K562 (cell line): ENCODE measurements at places on chromosomes 16 and 17.

DNA sequence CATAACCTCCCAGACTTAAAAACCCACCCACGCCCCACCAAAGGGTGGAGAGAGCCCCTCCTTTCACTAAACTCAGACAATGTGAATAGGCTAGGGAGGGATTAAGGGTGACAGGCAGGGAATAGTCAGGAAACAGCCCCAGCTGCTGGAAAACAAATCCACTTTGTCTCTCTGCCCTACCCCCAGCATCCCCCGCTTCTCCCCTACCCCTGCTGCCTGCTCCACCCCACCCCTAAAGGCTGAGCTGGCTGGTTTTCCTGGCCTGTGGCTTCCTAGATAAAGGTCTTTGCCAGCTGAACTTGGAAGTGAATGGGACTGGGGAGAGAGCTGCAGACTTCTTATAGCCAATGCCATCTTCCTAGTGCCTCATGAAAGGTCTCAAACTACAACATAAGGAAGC, 15.0 kb downstream of the CAVIN1 start:
- DNase-seq, result no peak
- H3K27me3 ChIP-seq, result no peaks in the 10 kb centered on the region
- peaks cover 33% of the 10 kb centered on the region for H3K4me1 ChIP-seq
- H3K27ac ChIP-seq, result peak overlapping the region; percentile 50; the same call in 2 of the 3 replicates
- no peak overlapping the region for H3K4me3 ChIP-seq

DNA sequence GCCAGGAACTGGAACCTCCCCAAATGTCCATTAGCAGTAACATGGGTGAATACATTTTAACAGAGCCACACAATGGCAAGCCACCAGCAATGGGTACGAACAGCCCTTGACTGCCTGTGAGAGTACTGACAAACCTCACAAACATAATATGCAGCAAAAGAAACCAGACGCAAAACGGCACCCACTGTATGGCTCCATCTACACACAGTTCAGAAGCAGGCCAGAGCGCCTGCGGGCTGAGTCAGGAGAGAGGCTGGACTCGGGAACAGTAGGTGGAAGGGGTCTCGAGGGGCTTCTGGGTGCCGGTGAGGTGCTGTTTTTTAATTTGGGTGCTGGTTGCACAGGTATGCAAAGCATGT, 77.4 kb upstream of the TOB1 start:
- H3K4me1 ChIP-seq, result peaks cover 84% of the 10 kb centered on the region
- no peak for DNase-seq
- H3K4me3 ChIP-seq, result peak overlapping the region; percentile 44; the same call in 1 of the 2 replicates
- peak overlapping the region; percentile 93 for H3K27ac ChIP-seq
- H3K36me3 ChIP-seq, result no peaks in the 10 kb centered on the region

DNA sequence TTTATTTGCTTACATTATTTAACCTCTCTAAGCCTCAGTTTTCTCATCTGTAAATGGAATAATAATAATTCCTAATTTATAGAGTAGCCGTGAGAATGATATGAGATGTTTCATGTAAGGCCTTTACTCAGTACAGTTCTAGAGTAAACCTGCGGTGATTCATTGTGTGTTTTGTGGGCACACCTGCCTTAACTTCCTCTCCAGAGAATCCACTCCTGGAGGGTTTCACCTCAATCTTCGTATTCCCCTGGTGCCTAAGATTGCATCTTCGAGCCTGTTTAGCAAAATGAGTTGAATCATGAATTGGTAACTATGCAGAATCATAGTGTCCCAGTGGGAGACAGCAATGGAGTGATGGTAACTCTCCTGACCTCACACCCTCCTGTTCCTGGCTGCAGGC, 52.3 kb downstream of the DNAH2 start:
- H3K36me3 ChIP-seq, result no peaks in the 10 kb centered on the region
- no peak overlapping the region for H3K4me3 ChIP-seq
- H3K4me1 ChIP-seq, result no peaks in the 10 kb centered on the region
- DNase-seq, result no peak

- peaks cover 16% of the 10 kb centered on the region; the same call in 2 of the 3 replicates for H3K4me1 ChIP-seq
- DNase-seq, result no peak
- no peaks in the 10 kb centered on the region; the same call in 2 of the 3 replicates for H3K27me3 ChIP-seq
- no peak overlapping the region for H3K4me3 ChIP-seq
- peaks cover 42% of the 10 kb centered on the region for H3K36me3 ChIP-seq
- H3K27ac ChIP-seq, result no peak overlapping the region
Measured at GRCh38 chr16:89510526-89510925, 2.3 kb downstream of the SPG7 start.

- H3K27me3 ChIP-seq, result no peaks in the 10 kb centered on the region
- H3K4me3 ChIP-seq, result peak overlapping the region; percentile 97; the same call in 1 of the 2 replicates
- H3K27ac ChIP-seq, result no peak overlapping the region; the same call in 1 of the 3 replicates
- no peak for DNase-seq
- H3K36me3 ChIP-seq, result peaks cover 14% of the 10 kb centered on the region; the same call in 2 of the 3 replicates
Measured at GRCh38 chr17:51118330-51119195, 2.1 kb downstream of the SPAG9 start.

DNA sequence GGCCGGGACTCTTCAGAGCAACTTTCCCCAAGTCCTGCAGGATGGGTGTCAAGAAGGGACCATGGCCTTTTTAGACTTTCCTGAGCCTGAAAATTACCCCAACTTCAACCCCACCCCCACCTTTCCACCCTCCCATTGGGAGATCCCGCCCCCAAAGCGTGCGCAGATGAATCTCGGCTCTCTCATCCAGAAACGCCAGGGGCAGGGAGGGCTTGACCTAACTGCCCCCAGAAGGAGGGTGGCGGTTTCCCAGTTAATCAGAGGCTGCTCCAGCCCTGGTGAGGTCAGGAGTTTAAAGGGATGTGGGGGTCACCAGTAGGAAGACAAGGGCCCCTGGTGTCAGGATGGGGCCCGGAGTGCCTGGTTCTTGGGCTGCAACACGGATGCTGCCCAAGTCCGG, 480 bp downstream of the KIF19 start:
- DNase-seq, result peak; percentile 48
- H3K36me3 ChIP-seq, result no peaks in the 10 kb centered on the region
- no peak overlapping the region for H3K27ac ChIP-seq
- peaks cover 33% of the 10 kb centered on the region for H3K27me3 ChIP-seq
- H3K4me3 ChIP-seq, result no peak overlapping the region

GRCh38 chr17:62653002-62653825, 25.7 kb downstream of the MRC2 start:
- peak; percentile 88 for DNase-seq
- no peaks in the 10 kb centered on the region for H3K36me3 ChIP-seq
- H3K27me3 ChIP-seq, result peaks cover 22% of the 10 kb centered on the region; the same call in 1 of the 2 replicates
- peaks cover 13% of the 10 kb centered on the region for H3K4me1 ChIP-seq
- peak overlapping the region; percentile 19; the same call in 1 of the 2 replicates for H3K4me3 ChIP-seq

GRCh38 chr16:23225634-23226033, 43.1 kb downstream of the SCNN1G start:
- no peaks in the 10 kb centered on the region; the same call in 1 of the 2 replicates for H3K4me1 ChIP-seq
- peaks cover 12% of the 10 kb centered on the region; the same call in 2 of the 3 replicates for H3K27me3 ChIP-seq
- no peak for DNase-seq

- H3K4me3 ChIP-seq, result peak within 1 kb of the TSS; percentile 68
- H3K27me3 ChIP-seq, result peaks cover 35% of the 10 kb centered on the region
- DNase-seq, result peak; percentile 90
- peak within 1 kb of the TSS; percentile 58 for H3K27ac ChIP-seq
Measured at GRCh38 chr17:38605841-38606645, at the start of gene SRCIN1. Gene SRCIN1, minus strand, starts transcription at chr17:38605952. Its CDS starts 247 bp downstream, at chr17:38605705.

DNA sequence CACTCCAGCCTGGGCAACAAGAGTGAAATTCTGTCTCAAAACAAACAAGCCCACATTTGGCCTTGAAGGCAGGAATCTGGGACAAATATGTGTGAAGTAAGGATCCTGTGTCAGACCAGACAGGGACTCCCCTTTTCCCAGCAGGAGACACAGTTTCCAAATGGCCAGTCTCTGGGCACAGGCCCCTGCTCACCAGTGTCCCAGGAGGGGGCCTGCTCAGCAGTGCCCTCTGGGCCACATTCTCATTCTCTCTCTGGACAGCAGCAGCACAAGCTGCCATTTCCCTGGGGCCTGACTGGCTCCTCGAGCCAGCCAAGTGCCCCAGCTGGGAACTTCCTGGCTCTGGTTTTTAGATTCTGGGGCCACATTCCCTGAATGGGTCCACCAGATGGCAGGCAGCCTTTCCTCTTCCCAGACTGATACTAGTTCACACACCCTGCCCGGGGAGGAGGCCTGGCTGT, 11.7 kb upstream of the MNT start:
- no peak overlapping the region for H3K27ac ChIP-seq
- peaks cover under 1% of the 10 kb centered on the region; the same call in 1 of the 3 replicates for H3K4me1 ChIP-seq
- DNase-seq, result no peak
- H3K4me3 ChIP-seq, result no peak overlapping the region
